ENCODE measurements at places on chromosomes 4 and X.

GRCh38 chr4:7634661-7635251, 200.0 kb upstream of the PSAPL1 start:
- DNase-seq: no peak

- no peak for DNase-seq
Measured at GRCh38 chrX:70132877-70133302, 357 bp upstream of the IGBP1 start.

DNA sequence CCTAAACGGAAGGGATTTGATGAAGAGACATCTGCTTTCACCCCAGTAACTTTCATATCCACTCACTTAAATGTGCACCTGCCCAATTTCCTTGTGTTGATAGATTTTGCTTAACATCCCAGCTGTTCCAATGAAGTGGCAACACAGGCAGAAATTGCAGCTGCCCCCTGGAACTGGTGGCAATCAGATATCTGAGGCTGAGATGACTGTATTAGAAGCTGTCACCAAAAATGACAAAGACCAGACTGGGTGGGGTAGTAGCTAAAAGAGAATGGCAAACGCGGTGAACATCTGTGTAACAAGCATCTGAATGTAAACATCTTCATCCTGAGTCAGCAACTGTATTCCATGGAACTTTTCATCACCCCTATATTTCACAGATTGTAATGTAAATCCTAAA, 17.1 kb downstream of the GABRA2 start:
- DNase-seq: no peak

- no peak for DNase-seq
Measured at GRCh38 chrX:33987458-33987857, 144.7 kb downstream of the FAM47A start.

- no peak for DNase-seq
Measured at GRCh38 chrX:150961631-150962030, 21.5 kb upstream of the HMGB3 start.

DNA sequence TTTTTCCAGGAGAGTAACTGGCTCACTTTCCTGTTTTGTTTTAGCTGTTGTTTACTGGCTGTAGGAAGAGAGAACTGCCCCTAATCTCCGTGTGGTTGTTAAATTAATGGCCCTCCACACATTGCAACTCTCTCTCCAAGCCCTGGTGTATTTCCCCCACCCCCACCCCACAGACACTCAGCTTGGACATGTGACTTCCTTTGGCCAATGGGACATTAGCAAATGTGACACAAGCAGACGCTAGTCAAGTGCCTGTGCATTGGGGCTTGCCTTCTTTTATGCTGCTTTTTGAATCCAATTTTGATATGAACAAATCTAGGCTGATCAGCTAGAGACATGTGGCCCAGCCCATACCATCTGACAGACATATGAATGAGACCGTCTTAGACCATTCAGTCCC, 59.6 kb upstream of the TAB3 start:
- no peak for DNase-seq

GRCh38 chr4:53040459-53040815, 178.3 kb downstream of the RASL11B start:
- DNase-seq: no peak

GRCh38 chr4:121783210-121783609, 17.9 kb upstream of the EXOSC9 start:
- no peak for DNase-seq

DNA sequence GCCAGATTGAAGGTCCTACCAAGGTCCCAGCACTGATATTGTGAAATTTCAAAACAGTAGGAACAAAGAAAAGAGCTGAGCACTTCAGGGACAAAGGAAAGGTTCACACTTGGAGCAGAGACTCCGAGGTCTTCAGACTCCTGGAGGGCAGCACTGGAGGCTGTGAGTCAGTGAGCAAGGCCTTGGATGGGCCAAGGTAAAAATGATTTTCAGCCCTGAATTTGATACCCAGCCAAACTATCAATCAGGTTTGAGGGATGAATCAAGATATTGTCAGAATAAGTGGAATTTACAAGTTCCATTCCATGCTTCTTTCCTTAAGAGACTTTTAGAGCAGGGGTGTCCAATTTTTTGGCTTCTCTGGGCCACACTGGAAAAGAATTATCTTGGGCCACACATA, 111.7 kb downstream of the ADRA2C start:
- no peak for DNase-seq

DNA sequence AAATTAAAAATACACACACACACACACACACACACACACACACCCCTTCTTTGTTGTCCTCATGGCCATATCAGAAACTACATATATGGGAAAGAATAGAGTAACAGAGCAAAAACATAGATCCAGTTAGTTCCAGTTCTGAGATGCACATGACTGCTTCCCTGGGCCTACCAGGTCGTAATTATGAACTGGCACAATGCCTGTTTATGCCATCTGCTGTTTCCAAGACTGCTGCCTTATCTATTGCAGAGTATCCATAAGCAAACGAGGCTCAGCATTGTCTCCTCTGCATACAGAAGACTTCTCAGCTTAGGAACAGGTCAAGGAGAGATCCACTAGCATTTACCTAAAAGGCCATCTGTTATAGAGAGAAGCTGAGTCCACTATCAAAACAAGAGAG, 789.0 kb downstream of the TECRL start:
- DNase-seq: no peak

DNA sequence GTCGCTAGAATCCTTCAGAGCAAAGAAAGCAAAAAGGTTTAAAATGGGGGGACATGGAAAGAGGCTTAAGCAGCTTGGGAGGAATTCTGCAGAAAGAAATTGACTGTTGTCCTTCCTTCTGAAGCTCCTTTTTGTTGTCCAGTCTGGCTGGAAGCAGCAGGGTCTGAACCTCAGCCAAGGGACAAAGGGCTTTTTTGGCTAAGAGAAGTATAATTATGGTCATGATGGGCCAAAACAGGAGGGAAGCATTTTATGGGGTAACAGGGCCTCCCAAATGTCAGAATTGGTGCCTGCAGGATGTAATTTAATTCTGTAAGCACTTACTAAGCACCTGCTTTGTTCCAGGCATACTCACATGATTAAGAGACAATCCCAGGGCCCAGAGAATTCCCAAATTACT, 74.2 kb upstream of the CPEB2 start:
- no peak for DNase-seq

GRCh38 chr4:100081491-100081890, 108.8 kb downstream of the DDIT4L start:
- DNase-seq: no peak

DNA sequence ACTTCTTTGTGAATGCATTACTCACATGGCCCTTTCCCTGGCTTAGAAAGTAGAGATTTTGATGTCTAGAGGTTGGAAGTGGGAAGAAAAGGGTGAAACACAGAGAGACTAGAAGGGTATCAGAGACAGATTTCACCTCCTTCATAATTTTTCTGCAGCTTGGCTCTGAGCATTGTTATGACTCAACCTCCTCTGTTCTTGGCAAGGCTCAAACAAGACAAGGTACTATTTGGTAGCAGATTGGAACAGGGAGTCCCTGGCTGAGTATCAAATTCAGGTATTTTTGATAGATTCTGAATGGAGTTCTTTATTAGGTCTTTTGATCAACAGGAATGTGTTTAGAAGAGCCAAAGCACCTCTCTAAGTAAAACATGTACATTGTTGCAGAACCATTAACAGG, 146.3 kb upstream of the CHRDL1 start:
- no peak for DNase-seq

DNA sequence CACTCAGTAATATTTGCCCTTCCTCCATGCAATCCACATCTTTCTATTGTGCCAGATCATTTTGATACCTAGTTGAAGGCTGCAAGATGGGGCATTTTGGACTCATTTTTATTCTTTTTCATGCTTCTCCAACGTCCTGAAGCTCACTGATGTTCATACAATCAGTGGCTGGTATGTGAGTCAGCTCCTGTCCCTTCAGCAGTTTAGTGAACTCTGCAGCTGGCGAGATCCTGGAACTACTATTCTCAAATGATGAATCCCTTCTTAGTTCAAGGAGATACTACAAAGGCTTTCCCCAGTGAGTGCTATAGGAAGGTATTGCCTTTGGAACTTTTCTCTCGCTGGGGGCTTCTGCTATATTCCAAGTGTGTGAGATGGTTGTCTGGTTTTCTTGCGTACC, 9.6 kb upstream of the CCDC149 start:
- no peak for DNase-seq

DNA sequence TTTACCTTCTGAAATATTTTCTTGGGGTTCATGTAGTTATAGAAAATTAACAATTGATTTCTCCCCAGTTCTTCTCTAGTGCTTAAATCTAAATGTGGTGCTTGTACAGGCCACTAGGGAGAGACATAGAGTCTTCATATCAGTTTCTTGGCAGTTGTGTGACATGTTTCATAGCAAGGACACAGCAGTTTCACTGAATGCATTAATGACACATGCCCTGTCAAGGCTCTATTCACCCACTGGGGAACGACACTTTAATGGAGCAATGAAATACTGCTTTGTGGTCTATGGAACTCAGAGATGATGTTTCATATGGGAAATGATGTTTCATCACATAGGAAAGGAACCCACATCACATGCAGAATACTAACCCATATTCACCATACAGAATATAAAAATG, 2.8 kb downstream of the VEGFC start:
- no peak for DNase-seq

- no peak for DNase-seq
Measured at GRCh38 chrX:151169783-151170182, 6.6 kb upstream of the GPR50 start.

- DNase-seq: no peak
Measured at GRCh38 chr4:102157984-102158383, 187.3 kb downstream of the SLC39A8 start.

- DNase-seq: no peak
Measured at GRCh38 chrX:39452401-39452800, 645.4 kb downstream of the BCOR start.

- DNase-seq: no peak
Measured at GRCh38 chrX:153592966-153593688, 5.8 kb downstream of the CCNQ start.

DNA sequence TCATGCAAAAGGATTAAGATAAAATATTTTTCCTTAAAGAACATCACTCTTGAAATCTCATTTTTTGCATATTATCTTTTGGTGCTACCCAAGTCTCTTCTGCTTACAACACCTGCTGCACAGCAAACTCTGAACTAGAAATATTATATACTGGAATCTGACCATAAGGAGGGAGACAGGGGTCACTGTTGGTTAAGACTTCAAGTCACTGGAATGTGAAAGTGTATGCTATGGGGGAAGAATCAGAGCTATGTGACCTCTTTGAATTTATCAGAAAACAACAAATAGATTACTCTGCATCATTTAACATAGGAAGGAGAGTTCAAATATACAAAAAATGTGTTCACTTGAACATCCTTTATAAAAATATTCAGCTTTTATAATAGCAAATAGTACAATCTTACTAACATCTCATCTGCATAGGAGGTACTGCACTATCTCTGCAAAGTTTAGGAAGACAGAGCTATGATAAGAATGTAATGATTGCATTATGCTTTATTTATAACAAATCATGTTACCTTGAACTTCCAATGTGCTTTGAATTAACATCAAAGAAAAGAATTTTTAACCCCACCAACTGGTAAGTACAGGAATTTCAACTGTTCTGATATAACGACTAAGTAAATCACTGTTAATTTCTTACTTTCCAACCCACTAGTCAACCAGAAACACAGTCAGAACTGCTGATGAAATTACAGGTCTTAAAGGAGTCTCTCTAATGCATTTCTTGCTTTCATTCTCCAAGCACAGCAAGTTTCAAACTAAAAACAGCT, 69.8 kb downstream of the ZNF827 start:
- DNase-seq: no peak

DNA sequence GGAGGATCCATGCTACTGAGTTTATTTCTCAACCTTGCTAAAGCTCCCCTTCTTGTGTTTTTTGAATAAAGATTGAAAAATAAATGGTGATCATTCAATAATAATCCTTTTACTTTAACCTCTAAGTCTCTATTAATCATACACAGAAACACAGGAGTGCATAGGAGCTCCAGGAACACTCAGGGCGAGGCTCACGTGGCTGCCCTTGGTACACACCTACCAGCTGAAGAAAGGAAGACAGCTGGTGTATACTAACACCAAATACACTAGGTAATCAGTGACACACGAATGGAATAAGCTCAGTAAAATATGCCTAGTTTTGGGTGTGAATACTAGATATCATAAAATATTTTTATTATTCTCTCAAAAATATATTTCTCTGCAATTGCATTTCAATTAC, 26.2 kb downstream of the CCDC149 start:
- no peak for DNase-seq

DNA sequence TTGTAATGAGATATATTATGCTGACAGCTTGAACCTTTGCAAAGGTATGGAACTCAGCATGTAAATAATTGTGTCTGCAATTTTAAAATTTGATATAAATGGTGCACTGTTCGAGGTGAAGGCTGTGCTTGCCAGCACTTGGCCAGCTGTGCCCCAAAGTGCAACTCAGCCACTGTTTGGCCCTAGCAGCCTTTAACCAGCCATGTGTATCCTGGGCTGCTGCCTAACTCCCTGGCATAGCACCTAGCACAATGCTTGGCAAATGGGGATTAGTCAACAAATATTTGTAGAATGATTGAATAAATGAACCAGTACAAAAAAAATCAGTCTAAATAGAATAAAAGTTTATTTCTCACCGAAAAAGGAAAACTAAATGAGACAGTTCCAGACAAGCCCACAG, 83.8 kb upstream of the ZIC3 start:
- no peak for DNase-seq

DNA sequence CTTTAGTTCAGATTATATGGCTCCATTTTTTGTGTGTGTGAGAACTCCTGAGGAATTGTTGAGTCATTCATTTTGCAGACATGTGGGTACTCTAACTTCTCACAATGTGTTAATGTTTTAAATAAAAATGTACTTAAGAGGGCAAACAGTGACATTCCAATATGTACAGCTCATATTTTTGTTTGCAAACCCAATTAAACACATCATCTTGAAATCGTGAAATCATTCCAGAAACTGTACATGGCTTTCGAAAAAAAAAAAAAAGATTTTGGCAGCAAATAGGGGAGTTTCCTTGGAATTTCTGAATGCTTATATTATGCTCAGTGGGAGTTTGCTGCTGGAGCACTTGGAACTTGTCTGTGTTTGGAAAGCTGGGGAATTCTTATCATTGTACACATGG, 85.0 kb downstream of the HPGD start:
- DNase-seq: no peak
